Activated naive CD4-positive, alpha-beta T cell (primary cell): ENCODE measurements at places on chromosomes 1 and 21.

DNA sequence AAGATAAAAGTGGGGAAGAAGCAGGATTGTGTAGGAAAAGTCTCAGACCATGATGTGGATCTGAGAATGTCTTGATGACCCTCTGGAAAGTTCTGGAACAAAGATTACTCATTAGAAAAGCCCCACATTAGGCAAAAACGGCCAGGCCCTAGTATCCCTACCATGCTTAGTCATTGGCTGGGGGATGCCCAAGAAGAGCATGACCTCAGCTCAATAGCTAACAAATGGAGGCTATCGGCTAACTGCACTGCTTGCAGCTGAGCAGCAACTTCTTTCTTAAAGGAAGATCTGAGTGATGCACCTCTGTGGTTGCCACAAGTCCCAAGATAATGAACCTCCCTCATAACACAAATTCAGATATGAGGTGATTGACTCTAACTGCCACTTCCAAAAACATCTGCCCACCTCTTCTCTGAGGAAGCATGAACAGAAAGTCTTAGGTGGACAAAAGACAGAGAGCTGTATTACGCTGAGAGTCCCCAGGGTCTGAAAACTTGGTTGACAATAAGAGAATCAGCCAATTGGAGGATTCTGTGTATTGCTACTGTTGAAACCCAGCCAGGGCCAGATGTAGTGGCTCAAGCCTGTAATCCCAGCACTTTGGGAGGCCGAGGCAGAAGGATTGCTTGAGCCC is 64.6 kb upstream of the AK4 start:
- no peak for DNase-seq

- no peak for DNase-seq
Measured at GRCh38 chr1:54401799-54402198, 4.4 kb downstream of the SSBP3 start.

- DNase-seq = no peak
Measured at GRCh38 chr1:214638997-214639396, 36.0 kb downstream of the CENPF start.

DNA sequence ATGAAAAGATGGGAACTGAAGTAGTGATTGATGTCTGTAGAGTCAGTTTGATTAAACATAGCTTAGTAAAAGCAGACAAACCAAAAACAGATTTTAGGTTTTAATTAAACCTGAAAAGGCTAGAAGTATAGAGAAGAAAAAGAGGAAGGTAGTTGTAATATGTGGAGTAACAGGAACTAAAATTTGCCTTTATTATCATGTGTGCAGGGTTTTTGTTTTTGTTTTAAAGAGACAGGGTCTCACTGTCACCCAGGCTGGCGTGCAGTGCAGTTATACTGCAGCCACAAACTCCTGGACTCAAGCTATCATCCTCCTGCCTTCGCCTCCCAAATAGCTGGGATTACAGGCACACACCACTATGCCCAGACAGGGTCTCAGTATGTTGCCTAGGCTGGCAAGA is 6.0 kb downstream of the TOR1AIP1 start:
- DNase-seq = no peak

GRCh38 chr1:185495007-185495406 is 178.0 kb upstream of the IVNS1ABP start:
- no peak for DNase-seq

GRCh38 chr21:42655796-42656770 is 2.7 kb downstream of the PDE9A start:
- DNase-seq = no peak
